ENCODE measurements at places on chromosomes 7 and 10. TPM values are rescaled to one million over a fixed set of nuclear protein-coding genes. Genes with fewer than 3 reads are reported as not detected.

The GPER1 gene
- total RNA-seq: 3.7 TPM

The LRRD1 gene
- total RNA-seq: not detected

The ZC3HAV1L gene
- total RNA-seq: 18.6 TPM

The C10orf62 gene
- not detected for total RNA-seq

The STEAP4 gene
- total RNA-seq: not detected

The CXCL12 gene
- 6.5 TPM for total RNA-seq

The AKR1D1 gene
- total RNA-seq: not detected

The WDR86 gene
- total RNA-seq: 0.69 TPM

The SAMD9 gene
- total RNA-seq: 74.0 TPM

The NACAD gene
- 0.33 TPM for total RNA-seq

The PNLIP gene
- total RNA-seq: not detected

The PIK3AP1 gene
- under 0.01 TPM for total RNA-seq

The CPA2 gene
- total RNA-seq: not detected

The IL2RA gene
- not detected for total RNA-seq

The PIK3CG gene
- not detected for total RNA-seq

The GIMAP1 gene
- not detected for total RNA-seq

The RBP3 gene
- total RNA-seq: not detected

The BTBD16 gene
- total RNA-seq: not detected

The GCK gene
- total RNA-seq: 0.73 TPM

The TRIL gene
- 0.73 TPM for total RNA-seq

The PLA2G12B gene
- total RNA-seq: not detected

The FAM24B gene
- 1.8 TPM for total RNA-seq

The DPP6 gene
- 1.1 TPM for total RNA-seq

The ATRNL1 gene
- total RNA-seq: 22.9 TPM

The CCSER2 gene
- total RNA-seq: 34.4 TPM

The CYP2E1 gene
- total RNA-seq: 0.69 TPM

The GRM8 gene
- total RNA-seq: not detected

The ERLIN1 gene
- 20.7 TPM for total RNA-seq

The CDK1 gene
- 53.3 TPM for total RNA-seq

The SFTPA1 gene
- not detected for total RNA-seq

The PRTFDC1 gene
- under 0.01 TPM for total RNA-seq

The SERPINE1 gene
- 3.3 TPM for total RNA-seq
